ENCODE measurements at places on chromosomes 12 and 14.

DNA sequence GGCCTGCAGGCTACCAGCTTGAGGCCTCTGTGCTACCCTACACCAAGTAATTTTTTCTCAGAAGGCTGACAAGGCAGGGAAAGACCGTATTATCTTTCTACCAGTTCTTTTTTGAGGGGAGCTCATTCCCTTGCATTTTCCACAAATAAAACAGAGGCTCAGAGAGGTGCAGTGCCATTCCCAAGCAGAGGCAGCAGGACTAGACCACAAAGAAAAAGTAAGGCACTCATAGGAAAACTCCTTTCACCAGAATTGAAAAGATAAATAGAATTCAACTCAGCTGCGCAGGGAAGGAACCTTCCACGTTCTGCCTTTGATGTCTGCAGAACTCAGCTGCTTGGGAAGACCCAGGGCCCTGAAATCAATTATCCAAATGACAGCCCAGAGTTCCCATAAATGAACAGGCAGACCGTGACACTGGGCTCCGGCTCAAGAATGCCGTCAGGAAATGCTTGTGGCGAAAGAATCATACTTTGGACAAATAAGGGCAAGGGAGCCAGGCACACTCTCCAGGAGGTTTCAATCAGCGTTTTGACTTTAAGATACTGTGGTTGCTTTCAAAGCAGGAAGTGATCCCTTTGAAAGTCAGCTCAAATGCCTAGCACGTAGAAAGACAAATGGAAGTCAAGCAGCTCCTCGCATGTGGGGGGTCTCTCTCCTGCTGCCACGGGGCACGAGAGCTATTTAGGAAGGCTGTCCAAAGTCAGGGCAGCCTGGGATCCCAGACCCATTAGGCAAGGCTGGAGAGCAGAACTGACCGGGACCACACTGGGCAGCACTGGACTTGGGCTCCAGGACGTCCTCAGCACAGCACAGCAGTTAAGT, 14.0 kb downstream of the KCTD10 start:
- peak; percentile 96 for DNase-seq

GRCh38 chr14:32136027-32136825, 59.1 kb downstream of the ARHGAP5 start:
- DNase-seq, result no peak

DNA sequence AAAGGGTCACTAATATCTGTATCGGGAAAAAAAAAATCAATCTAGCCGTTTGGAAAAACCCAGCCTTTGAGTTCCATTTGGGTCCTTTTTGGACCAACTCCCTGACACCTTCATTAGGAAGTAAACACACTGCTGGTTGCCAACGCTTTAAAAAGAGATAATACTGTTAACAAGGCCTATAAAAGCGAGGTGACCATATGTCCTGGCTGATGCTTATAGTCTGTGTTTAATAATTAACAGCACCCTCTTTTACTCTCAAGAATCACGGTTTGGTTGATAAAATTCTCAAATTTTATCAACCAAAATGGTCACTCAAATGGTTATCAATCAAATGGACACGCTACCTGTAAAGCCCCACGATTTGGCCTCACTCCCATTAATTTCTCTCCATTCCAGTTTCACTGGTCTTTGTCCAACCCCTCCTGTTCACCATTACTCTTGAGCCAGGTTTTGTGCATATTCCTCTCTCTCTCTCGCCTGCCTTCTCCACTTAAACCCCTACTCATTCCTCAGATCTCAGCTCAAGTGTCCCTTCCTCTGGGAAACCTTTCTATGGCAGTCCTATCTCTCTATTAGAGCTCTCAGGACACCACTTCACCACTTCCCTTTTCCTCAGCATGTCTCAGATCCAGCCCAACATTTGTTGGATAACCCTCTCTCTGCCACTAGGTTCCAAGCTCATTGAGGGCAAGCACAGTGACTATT, 9.5 kb downstream of the BTG1 start:
- no peak for DNase-seq

DNA sequence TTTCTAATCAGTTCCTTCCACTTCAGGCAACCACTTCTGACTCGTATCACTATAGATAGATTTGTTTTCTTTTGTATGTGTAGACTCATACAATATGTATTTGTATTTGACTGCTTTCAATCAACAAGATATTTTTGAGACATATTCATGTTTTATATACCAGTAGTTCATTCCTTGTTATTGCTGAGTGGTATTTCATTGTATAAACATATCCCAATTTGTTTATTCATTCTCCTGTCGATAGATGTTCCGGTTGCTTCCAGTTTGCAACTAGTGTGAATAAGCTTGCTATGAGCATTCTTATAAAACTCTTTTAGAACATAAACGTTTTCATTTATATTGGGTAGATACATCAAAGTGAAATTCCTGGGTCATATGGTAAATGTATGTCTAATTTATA, 119.2 kb downstream of the FIGNL2 start:
- DNase-seq, result no peak

DNA sequence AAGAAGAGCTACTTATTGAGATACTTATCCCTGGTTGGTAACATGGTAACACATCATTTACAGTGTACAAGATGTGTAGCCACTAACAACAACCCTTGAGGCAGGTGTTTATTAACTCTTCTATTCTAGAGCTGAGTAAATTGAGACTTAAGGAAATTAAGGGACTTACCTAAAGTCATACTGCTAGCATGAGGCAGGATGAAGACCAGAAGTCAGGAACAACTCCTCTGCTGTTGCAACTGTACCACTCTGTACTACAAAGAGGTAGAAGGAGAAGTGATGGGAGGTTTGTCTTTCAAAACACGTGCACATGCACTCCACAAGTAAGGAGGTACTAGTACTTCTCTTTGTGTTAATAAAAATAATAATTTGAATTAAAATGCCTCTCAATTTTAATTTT, 79.9 kb downstream of the LLPH start:
- DNase-seq, result no peak

- no peak for DNase-seq
Measured at GRCh38 chr14:95511687-95512086, 4.8 kb downstream of the SYNE3 start.

GRCh38 chr12:123171967-123172366, 21.1 kb upstream of the PITPNM2 start:
- no peak for DNase-seq

DNA sequence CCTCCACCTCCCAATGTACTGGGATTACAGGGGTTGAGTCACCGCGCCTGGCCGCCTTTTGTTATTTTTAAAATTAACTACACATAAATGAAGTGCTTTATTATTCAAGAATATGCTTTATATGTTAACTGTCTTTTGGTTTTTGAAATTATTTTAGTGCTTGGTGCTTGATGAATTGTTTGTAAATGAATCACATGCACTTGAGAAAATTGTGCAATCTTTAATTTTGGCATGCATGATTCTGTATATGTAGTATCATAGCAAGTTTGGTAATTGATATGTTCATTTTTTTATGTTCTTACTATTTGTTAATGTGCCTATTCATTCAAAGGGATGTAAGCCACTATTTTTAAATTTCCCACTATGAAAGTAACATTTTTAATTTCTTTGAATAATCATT, 440.9 kb downstream of the NAV3 start:
- peak; percentile 5 for DNase-seq

DNA sequence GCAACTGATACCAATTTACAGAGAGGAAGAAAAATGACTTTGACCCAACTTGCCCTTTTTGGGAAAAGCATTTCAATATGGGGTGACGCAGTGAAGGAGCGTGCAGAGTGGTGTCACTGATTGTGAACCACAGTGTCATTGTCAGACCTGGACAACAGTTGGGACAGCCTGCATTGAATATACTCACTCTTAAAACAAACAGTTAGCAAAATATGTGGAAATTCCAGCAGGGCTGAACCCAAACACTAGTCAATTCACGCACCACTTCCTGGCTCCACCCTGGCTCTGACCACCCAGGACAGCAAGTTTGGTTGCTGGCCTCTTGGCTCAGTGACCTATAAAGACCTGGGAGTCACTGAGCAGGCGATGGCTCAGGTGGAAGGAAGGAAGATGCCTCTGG, 61.3 kb downstream of the NOS1 start:
- no peak for DNase-seq

DNA sequence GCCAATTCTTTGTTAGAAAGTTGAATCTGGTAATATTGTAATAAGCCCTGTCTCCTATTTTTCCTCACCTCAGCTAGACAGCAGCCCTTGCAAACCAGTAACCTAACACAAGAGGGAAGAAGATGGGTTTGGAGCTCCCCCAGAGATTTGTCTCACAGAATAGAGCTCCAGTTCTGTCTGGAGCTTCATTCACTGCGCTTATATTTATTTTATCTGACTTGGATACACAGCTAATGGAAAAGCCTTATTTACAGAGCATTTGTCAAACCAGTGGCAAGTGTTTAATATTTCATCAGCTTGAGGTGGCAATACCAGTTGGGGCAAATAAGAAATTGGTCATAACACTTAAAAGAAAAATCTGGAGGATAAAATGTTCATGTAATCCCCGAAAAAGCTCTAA, 1094.0 kb downstream of the FSCB start:
- DNase-seq, result no peak

DNA sequence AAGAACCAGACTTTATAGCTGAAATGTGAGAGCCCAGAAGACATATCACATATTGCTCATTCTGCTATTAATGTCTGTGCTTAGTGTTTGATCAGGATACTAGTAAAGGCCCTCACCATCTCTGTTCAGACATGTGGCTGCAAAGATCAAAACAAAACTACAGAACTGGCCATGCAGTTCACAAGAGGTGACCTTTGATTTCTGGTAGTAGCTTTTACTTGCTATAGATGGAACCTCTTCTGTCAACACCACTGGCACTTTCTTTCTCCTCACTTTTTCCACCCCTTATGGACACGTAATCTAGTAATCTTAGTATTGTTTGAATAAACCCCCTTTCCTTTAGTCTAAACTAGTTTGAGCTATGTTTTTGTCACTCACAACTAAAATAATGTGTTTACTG, 214.8 kb downstream of the EPS8 start:
- DNase-seq, result no peak

GRCh38 chr12:61781021-61781581, 479.1 kb upstream of the USP15 start:
- no peak for DNase-seq

GRCh38 chr12:116144384-116144783, 133.1 kb downstream of the MED13L start:
- no peak for DNase-seq

DNA sequence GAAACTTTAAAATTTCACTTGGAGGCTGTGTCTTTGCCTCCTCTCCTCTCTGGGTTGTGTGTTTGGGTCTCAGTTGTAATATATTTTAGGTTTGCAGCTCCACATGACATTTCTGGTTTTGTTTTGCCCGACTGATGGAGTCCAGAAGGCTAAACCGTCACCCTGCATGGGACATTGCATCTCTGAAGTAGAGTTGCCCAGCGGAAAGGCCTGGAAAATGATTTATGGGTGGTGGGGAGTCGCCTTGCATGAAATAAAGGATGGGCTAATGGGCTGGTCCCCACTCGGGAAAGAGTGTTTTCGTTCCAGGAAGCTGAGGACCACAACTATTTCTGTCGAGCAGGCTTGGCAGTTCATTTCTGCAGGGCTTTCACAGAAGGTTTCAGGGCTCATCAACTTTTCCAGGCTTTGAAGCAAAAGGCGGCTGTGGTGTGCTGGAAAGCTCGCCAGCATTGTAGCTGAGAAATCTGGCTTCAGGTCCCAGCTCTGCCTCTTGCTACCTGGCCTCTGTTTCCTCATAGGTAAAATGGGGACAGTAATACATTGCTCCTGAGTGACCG, 74.8 kb upstream of the GSC start:
- DNase-seq, result no peak

GRCh38 chr12:85076688-85077430, 40.7 kb downstream of the LRRIQ1 start:
- DNase-seq, result peak; percentile 40

- no peak for DNase-seq
Measured at GRCh38 chr14:76294876-76295275, 81.1 kb upstream of the ESRRB start.

DNA sequence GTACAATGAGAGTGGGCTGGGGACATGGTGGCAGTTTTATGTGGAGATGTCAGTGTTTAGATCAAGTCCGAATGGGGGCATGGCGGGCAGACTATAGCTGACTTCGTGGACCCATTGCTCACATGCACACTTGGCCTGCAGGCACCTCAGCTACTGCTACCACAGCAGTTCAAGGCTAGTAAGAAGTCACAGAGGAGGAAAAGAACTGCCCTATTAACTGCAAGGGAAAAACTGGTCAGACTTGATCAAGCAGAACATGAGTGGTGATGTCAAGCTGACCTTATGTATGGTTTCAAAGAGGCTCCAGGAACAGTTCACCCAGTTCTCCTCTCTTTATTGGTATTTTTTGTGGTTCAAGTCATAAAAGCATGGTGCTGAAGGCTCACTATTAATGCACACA, 30.2 kb upstream of the FRS2 start:
- DNase-seq, result no peak

GRCh38 chr14:67704484-67705089, 2.9 kb downstream of the RDH12 start:
- peak; percentile 3 for DNase-seq

DNA sequence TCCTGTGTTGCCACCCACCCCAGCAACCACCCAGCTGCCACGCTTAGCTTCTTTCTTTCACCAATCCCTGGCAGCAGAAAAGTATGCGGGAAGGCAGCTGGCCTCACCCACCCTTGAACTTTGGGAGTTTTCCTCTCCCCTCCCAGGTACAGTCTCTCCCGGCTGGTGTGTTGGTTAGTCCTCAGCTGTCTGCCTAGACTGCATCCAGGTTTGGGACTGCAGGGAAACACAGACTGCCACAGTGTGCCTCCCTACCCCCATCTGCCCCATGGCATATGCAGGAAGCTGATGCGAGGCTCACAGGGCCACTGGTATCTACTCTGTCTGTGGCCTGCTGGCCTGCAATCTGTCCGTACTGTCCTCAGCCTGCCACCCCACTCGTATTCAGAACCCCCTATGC, 2.1 kb downstream of the CD9 start:
- DNase-seq, result no peak

GRCh38 chr14:98233656-98234055, 1038.3 kb downstream of the BCL11B start:
- no peak for DNase-seq

DNA sequence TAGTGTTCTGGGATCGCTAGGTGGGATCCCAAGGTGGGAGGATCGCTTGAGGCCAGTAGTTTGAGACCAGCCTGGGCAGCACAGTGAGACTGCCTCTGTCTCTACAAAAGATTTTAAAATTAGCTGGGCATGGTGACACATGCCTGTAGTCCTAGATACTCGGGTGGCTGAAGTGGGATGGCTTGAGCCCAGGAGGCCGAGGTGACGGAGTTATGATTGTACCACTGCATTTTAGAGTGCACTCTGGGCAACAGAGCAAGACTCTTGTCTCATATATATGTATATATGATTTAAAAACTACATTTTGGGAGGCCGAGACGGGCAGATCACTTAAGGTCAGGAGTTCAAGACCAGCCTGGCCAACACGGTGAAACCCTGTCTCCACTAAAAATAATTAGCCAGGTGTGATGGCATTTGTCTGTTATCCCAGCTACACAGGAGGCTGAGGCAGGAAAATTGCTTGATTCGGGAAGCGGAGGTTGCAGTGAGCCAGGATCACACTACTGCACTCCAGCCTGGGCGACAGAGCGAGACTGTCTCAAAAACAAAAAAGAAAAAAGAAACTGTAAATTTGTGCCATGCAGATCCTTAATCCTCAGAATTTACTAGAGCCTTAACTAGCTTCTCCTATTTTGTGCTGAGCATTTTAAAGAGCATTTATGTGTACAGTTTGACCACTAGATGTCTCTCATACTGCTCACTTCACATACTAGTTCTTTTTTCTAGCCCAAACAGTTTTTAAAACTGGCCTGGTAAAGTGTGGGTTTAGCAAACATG, 114.8 kb downstream of the MON2 start:
- DNase-seq, result no peak
